ENCODE measurements at places on chromosomes 3 and 15.

DNA sequence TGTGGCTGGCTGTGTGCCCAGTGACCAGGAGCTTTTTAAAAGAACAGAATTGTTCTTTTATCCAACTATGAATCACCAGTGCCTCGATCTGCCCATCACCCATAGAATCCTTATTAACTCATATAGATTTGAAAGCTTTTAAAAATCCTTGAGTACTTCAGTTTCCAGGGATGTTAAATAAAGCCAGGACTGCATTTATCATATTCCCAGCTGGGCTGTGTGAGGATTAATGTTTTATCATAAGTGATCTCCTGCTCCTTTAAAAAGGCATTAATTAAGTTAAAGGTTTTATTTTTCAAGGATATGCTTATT is 234.0 kb downstream of the MYRIP start:
- DNase-seq, result no peak

DNA sequence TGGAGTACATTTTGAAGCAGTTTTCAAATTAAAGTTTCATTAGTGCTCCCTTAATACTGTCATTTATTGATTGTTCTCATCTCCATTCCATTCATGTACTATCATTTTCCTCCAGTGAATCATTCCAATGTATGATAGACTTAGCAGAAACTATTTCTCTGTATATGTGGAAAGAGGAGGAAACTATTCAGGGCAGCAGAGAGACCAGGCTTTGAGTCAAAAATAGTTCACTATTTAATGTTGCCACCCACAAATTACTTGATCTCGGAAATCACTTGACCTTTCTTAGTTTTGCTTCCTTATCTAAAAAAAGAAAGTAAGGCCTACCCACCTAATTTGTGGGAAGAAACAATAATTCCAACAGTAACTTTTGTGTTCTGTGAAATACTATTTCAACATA is 610.5 kb upstream of the ZNF385D start:
- DNase-seq, result no peak

- DNase-seq, result no peak
Measured at GRCh38 chr15:40037721-40038120, 1.3 kb downstream of the SRP14 start.

- DNase-seq, result no peak
Measured at GRCh38 chr3:156429125-156429524, 125.8 kb downstream of the SSR3 start.

- DNase-seq, result no peak
Measured at GRCh38 chr3:114155370-114155821, 23.5 kb downstream of the DRD3 start.

DNA sequence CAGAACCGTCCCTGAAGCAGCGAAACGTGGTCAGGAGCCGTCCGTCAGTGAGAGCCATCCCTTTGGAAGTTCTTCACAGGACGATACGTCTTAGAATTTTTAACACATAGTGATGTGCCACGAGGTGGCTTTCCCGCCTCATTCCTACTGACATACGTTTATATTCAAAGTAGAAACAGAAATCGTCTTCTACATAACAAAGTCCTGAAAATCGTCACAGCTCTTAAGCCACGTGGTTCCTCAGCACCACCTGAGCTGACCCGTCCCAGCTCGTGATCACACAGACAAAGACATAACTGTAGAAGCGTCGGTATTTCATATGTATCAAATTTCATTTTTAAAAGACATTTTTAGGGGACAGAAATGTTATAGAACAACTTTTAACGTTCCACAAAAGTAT is 73.5 kb downstream of the TFRC start:
- DNase-seq, result no peak

DNA sequence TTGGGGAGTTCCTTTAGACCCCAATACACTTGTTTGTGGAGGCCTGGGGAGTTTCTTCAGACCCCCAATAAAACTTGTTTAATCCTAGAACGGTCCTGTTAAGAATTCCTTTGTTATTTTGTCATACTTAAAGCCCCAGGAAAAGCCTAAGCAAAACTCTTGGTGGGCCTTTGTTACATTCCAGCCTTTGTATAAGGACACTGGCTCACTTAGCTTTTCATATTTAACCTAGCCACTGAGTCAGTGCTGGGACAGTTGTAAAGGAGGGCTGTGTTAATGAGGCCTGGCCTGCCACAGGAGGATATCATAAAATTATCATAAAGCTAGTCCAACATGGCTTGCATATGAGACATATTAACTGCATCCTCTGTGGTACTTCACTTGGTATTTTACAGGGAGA is 760.1 kb downstream of the ZNF385D start:
- DNase-seq, result no peak

DNA sequence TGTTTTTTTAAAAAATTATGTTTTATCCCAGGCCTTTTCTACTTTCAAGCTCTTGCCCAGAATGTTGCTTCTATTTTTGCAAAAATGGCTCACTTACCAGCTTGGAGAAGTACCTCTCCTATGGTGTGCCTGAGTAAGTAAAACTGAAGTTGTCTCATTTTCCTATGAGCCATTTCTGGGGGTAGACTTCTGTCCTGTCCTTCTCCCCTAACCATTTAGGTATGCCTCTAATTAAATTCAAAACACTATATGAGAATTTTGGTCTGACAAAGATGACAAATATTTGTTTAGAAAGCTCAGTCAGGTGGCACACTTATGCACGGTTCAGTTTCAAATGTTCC is 282.5 kb upstream of the ICE2 start:
- DNase-seq, result no peak

DNA sequence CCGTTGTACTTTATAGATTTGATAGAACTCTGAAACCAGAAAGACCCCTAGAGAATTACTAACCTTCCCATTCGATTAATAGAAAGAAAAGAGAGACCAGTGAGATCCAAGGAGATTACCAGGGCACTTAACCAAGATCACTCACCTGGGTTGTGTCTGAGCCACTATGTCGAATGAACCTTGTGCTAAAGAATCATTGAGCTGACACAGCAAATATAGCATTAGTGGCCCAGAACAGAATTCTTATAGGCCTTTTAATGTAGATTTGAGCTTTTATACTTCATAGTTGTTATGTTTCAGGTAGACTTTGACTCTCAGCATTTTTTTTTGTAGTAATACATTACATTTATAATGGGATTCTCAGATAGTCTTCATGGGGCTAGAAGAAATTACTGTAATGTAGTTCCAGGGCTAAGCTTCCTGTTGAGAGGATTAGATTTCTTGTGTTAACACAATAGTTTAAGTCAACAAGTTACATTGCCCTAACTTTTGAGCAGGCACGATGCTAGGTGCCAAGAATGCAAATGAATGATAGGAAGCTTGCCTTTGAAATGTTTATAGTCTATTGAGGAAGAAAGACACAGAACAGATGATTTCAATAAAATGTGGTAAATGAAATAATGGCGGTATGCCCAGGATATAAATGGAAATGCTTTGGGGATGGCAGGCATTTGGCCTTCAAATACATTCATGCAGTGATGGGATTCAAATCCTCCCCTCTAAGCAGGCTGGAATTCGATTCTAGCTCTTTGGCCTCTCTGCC is 24.4 kb upstream of the ABHD10 start:
- DNase-seq, result no peak

DNA sequence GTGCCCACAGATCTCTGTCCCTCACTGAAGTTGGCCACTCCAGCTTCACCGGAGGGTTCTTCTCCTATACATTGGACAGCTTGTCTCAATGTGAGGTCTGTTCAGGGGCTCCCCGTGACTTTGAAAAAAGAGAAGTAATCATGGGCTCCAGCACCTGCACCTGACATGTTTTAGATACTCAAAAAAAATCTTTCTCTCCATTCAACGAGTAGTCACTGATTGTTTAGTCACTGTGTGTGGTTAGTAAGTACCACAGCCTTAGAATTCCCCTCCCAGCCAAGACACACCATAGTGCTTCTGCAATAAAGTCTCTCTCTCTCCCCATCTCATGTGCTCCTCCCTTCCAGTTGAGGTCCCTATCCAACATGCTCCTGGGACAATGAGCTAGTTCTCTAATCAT is 18.6 kb downstream of the CCR9 start:
- no peak for DNase-seq

DNA sequence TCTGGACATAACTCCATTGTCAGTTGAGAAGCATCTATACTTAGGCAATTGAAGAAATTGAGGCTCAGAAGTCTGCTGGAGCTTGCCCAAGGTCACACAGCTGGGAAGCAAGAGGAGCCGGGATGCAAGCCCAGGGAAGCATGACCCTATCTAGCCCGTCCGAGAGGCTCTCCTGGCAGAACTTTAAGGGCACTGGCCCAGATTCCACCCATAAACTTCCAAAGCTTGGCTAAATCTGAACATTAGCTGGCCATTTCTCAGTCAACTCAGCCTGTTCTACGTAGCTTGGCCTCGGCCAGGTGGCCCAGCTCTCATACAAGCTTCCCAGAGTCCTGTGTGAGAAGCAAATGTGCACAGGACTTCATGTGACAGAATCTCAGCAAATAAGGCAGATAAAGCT is 75.8 kb downstream of the LRIG1 start:
- DNase-seq, result no peak

DNA sequence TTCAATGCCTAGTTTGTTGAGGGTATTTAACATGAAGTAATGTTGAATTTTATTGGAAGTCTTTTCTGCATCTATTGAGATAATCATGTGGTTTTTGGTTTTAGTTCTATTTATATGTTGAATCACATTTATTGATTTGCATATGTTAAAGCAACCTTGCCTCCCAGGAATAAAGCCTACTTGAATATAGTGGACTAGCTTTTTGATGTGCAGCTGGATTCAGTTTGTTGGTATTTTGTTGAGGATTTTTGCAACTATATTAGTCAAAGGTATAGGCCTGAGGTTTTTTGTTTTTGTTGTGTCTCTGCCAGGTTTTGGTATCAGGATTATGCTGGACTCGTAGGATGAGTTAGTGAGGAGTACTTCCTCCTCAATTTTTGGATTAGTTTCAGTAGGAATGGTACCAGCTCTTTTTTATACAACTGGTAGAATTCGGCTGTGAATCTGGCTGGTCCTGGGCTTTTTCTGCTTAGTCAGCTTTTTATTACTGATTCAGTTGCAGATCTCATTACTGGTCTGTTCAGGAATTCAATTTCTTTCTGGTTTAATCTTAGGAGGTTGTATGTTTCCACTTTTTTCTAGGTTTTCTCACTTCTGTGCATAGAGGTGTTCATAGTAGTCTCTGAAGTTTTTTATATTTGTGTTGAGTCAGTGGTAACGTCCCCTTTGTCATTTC is 209.8 kb upstream of the RBMS3 start:
- DNase-seq, result no peak

DNA sequence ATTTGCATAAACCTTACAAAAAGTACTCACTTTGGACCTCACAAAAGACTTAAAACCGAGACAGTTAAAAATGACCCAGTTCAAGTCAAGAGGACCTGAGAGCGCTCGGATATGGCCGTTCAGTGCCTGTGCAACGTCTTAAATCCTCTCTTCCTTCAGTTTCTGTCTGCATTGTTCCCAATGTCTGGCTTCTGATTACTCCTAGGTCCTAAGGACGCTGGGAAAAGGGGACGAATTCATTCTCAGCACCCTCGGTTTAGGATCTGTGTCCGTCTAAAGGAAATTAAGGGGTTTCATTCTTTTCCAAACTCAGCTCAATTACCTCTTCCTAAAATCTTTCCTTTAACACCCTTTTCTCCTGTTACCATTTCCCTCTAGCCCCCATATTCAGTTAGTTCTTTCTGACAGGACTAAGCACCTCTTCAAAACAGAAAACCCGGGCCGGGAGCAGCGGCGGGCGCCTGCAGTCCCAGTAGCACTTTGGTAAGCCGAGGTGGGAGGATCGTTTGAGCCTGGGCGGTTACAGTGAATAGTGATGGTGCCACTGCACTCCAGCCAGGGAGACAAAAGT is 970 bp downstream of the DPPA4 start:
- DNase-seq, result no peak

GRCh38 chr3:190443257-190443656 is 6.4 kb downstream of the TMEM207 start:
- DNase-seq, result no peak

DNA sequence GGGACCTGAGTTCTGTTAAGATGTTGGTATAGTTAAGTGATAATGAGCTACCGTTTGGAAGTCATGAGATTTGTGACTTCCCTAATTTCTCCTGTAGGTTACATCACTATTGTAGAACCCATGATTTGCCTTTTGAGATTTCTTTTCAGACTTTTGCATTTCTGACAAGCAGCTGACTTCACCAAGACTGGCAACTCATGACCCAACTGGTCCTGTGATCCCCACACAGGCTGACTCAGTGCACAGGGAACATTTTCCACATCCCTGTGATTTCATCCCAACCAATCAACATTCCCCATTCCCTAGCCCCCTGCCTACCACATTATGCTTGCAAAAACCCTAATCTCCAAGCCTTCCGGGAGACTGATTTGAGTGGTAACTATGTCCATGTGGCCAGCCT is 242.1 kb upstream of the PDZRN3 start:
- DNase-seq, result no peak

GRCh38 chr3:171543759-171544300 is 83.6 kb upstream of the TNIK start:
- no peak for DNase-seq

GRCh38 chr3:164459521-164460151 is 618.7 kb downstream of the SI start:
- DNase-seq, result no peak

- DNase-seq, result no peak
Measured at GRCh38 chr15:60315878-60316277, 81.9 kb downstream of the ANXA2 start.

DNA sequence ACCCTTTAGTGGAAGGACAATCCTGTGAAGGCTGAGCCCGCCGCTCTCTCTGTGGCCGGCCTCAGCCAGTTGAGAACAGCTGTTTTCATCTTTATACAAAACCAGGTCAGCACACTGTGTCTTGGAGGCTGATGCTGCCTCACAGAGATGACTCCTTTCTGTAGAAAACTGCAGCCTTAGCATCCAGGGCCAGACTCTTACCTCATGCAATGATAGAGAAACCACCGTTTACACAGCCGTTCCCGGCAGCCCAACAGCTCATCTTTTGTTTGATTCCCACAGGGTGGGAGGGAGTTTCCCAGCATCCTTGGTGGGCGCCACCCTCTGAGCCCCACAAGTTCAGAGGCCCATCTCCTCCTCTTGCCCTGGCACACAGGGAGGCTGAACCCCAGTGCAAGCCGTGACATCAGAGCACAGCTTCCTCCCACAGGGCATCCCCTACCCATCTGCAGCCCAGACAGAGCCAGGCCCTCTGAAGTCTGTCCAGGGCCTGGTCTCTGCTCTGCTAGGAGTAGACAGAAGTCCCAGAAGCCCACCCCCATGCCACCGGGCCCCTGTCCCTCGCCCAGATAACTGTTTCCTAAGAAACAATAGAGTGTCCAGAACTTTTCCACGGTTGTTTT is 105.0 kb downstream of the LRRK1 start:
- DNase-seq, result no peak

DNA sequence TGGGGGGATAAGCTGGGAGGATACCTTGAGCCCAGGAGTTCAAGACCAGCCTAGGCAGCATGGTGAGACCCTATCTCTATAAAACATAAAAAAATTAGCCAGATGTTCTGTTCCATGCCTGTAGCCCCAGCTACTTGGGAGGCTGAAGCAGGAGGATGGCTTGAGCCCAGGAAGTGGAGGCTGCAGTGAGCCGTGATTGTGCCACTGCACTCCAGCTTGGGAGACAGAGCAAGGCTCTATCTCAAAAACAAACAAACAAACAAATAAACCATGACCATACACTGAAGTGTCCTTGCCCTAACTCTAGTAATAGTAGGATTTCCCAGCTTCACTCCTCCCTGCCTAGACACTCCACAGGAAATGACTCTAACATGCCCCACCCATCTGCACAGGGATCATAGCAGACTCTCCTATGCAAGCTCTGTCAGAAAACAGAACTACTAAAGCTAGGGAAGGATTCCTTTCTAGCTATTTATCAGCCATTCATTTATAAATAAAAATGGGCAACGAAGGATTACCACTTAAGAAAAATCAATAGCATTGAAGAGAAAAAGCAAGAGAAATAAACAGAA is 4.6 kb downstream of the ERICH6 start:
- no peak for DNase-seq

- DNase-seq, result no peak
Measured at GRCh38 chr15:60591496-60592370, 112.8 kb upstream of the ICE2 start.

All from cerebellar nuclear complex (tissue), 1 donor.